Stimulated activated CD8-positive, alpha-beta memory T cell treated with anti-CD3 and anti-CD28 coated beads, Interleukin-7, amount 100 ng/mL, for 24 hours (primary cell): ENCODE measurements at places on chromosomes 11 and 22.

GRCh38 chr22:46433318-46433717 is 97.8 kb downstream of the TRMU start:
- no peak for DNase-seq

DNA sequence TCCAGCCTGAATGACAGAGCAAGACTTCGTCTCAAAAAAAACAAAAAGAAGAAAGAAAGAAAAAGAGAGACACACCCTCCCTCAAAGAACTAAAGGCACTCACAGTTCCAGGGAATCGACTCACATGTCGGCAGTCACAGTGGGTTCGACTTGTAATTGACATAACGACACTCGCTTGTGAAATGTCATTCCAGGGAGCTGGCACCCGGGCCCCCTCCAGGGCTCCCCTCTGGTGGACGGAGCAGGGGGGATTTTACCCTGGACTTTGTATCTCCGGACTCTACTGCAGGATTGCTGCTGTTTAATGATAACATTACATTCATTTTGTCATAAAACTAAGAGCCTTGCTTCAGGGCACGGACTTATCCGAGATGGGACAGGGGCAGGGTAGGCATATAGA is 18.2 kb downstream of the NFAM1 start:
- DNase-seq: no peak

DNA sequence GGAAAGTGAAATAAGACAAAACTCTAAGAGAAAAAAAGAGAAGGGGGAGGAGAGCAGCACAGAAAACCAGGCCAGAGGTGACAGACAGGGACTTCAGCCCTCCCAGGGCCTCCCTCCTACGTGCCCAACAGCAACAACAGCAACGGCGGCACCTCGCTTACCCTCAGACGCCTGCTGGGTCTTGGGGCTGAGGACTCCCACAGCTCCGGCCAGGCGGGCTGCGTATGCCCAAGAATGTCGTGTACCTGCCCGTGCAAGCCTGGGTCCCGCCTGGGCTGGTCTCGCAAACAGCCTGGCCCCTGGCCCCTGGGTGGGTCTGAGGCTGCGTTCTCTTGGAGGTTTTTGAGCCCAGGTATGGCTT is 30.5 kb downstream of the ARAP1 start:
- DNase-seq: peak; percentile 12

GRCh38 chr22:46815559-46815895 is 53.1 kb downstream of the TBC1D22A start:
- no peak for DNase-seq

DNA sequence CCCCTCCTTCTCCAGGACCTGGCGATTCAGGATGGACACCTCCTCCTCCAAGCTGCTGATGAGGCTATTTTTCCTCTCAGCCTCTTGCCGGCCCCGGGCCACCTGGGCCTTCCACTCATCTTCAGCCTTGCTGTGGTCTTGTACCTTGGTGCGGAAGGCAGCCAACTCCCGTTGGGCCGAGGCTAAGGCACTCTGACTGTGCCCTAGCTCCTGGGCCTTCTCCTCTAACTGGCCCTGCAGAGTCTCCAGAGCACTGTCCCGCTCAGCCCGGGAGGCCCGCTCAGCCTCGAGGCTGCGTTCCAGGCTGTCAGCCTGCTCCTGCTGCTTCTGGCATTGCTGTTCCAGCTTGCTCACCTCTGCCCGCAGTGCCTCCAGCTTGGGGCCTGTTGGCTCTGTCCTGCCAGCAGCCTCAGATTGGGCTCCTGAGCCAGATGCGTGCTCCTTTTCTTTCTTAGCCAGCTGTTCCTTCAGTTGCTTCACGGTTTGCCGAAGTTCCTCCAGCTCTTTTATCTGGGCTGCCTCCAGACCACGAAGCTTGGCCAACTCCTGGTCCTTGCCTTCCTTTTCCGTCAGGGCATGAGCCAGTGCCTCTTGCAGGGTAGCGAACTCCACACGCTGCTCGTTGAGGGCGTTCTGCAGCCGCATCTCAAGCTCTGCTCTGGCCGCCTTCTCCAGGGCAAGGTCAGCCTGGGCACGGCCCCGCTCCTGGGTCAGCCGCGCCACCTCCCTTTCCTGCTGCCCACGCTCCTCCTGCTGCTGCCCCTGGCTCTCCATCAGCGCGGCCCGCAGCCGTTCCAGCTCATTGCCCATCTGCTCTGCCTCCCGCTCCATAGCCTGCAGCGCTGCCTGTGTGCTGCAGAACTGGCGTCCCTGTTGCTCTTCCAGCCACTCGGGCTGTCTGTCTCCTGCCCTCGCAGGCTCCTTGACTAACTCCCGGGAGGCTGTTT is 15.3 kb downstream of the IL18BP start:
- no peak for DNase-seq

GRCh38 chr22:29750559-29751538 is 16.0 kb downstream of the ZMAT5 start:
- no peak for DNase-seq

DNA sequence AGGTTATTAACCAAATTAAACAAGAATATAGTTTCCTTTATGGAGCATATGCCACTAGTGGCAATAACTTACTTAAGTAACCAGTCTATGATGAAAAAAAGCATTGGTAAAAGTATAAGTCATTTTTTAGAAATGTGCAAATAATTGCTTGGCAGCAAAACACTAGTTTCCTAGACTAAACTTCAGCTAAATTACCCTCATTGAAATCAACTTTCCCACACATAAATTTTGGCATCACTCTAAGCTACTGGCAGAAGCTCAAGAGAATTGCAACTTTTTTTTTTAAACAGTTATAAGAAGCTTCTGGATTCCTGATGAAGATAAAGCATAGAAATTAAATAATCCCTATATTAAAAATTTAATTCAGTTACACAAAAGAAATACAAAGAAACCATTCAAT is 12.5 kb downstream of the CCDC34 start:
- DNase-seq: no peak

DNA sequence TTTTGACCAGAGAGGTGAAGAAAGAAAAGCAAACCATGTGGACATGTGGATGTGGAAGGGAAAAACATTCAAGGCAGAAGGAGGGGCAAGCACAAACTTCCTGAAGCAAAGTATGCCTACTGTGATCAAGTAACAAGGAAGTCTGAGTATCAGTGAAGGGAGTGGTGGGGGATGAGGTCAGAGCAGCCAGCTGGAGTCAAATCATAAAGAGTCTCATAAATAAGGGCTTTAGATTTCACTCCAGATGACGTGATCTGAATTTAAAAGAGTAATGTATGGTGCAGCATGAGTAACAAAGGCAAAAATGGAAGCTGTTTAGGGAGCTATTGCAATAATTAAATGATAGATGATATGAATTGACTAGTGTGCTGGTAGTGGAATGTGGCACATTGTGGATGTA is 665.4 kb upstream of the CCDC90B start:
- no peak for DNase-seq

GRCh38 chr11:17238377-17238776 is 30.6 kb upstream of the PIK3C2A start:
- DNase-seq: no peak

DNA sequence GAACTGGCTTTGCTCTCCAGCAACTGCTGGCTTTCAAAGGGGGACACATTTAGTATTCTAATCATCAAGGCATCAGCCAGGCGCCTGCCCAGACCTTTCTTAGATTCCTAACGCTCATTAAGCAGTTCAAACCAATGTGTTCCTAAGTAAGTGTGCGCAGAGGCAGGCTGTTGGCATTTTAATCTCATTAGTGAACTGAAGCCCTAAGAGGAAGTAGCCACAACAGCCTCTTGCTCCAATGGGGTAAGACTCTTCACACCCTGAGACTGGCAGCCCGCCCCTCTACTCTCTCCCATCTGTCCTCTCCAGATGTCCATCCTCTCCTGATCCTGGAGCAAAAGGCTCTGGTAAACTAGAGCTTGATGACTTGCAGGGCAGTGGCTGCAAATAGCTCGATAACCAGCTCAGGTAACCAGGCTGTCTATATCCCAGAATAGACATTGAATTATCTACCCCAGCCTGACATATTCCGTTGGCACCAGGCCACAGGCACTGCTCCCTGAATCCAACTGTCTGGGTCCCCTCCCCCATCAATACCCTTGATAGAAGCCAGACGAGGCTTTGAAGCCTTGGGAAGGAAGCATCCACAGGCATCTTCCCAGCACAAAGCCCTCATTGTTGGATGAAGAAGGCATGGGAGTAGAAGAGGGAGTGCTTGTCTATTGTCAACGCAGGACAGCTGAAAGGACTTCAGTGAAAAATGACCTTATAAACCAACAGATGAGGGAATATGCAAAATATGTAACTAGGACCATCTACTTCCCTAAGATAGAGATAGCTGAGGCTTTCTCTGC is 321.1 kb downstream of the TENM4 start:
- DNase-seq: no peak

GRCh38 chr11:70525006-70525405 is 126.7 kb downstream of the CTTN start:
- no peak for DNase-seq

- DNase-seq: no peak
These were observed 8.9 kb upstream of the OR2D3 start for GRCh38 chr11:6911948-6912347.

DNA sequence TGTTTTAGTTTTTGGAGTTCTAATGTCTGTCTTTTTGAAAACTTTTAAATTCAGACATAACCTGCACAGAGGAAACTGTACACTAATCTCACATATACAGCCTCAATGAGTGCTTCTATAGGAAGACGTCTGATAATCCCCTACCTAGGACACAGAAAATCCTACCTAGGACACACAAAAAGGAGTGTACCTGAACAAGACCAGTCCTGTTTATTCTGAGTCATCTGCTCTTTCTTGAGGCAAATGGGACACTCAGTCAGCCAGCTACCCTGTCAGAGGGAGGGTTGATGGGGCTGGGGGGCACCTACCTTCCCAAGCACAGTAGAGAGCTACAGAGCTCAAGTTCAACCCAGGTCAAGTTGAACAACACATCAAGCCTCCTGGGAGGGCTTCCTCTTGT is 346.6 kb upstream of the NCAM1 start:
- no peak for DNase-seq

- no peak for DNase-seq
These were observed 9.5 kb upstream of the MS4A4E start for GRCh38 chr11:60252213-60253108.

DNA sequence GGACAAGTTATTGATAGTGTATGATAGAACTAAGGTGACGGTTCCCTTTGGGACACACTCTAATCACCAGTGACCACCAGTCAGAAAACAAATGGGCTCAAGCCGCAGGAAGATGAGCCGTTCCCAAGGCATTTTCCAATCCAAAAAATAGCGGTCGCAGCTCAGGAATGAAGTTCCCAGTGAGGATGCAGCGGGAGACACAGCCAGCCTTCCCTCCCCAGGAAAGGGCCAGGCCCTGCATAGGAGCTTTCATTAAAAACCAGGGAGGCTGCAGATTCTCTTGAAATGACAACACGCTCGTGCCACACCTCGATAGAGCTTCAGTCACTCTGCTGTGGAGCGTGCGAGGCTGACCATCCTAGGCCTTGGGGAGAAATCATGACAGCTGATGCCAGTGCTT is 65.8 kb upstream of the WNT7B start:
- DNase-seq: no peak

GRCh38 chr11:45651841-45652749 is 13.3 kb downstream of the CHST1 start:
- no peak for DNase-seq

- no peak for DNase-seq
These were observed 96.9 kb upstream of the RTL6 start for GRCh38 chr22:44594951-44595350.

- DNase-seq: no peak
These were observed 32.4 kb upstream of the NAV2 start for GRCh38 chr11:19679952-19680828.

DNA sequence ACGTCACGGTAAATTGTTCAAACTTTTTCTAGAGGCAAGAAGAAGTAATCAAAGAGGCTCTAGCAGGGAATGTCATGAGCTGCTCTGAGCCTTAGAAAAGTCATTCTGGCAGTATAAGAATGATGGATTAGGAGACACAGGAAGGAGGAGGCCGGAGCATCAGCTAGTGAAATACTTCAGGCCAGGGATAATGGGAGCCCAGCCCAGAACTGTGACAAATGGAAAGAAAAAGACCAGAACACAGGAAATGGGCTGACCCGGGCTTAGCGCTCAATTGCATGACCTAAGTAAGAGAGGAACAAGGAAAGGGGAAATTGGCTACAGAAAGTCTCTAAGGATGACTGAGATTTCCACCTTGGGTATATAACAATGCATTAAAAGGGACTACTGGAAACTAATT is 108.6 kb downstream of the LARGE1 start:
- DNase-seq: no peak
